Fibroblast of villous mesenchyme (primary cell): ENCODE measurements at places on chromosomes 1 and 21.

GRCh38 chr1:10128101-10128765 is 82.1 kb upstream of the KIF1B start:
- DNase-seq = no peak

DNA sequence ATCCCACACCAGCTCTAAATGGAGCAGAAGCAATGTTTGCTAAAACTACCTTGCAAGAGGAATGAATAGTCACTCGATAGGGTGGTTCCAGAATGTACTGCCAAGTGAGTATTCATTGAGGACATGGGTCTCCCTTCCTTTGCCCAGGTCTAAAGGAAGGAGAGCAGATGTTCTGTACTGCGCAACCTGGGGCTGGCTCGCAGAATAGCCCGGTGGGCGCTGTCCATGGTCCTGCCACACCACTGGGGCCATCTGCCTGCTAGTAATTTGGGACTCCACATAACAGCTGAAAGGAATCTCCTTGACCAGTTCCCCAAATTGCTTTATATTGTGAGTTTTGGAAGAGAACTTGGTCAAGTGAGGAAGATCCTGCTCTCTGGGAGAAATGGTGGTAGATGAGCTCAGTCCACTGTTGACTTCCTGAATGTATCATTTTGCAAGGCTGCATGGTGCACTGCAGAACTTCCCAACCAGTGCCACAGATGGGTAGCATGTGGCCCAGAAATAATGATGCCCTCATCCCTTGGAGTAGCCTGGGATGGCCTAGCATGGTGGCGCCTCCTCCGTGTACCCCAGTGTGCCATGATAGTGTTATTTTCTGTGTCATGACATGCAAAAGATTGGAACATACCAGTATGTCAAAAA is 5.7 kb downstream of the SLC6A17 start:
- peak; percentile 70 for DNase-seq

DNA sequence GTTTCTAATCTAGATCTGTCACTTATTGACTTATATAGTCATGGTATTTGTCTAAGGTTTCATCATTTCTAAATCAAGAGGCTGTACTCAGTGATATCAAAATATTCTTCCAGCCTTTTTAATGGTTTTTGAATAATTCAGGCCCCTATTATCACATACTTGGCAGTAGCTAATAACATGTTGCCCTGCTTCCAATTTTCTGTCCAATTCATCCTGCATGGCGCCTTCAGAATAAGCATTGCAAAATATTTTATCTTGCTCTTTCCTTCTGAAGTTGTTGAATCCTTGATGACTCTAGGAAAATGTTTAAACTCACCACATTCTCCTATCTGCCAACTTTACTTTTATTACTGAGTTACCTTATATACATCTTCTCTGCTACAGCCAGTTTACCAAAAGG is 517.2 kb upstream of the B3GALT2 start:
- DNase-seq = no peak

DNA sequence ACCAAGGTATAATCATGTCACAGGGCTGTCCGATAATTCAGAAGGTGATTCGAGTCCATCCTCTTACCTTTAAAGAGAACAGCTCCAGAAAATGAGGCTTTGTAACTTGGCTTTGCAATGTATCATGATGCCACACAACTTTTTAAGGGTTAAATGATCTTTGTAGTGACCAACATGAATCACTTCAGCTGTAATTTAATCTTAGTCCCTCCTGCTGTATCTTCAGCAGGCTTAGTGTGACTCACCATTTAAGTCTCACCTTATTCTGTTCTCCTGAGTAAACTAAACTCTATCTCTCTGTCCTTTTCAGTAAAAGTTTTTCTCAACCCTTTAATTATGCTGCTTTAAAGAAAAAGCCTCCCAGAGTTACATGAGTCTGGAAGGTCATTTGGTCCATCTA is 1.9 kb upstream of the HIVEP3 start:
- DNase-seq = peak; percentile 38

DNA sequence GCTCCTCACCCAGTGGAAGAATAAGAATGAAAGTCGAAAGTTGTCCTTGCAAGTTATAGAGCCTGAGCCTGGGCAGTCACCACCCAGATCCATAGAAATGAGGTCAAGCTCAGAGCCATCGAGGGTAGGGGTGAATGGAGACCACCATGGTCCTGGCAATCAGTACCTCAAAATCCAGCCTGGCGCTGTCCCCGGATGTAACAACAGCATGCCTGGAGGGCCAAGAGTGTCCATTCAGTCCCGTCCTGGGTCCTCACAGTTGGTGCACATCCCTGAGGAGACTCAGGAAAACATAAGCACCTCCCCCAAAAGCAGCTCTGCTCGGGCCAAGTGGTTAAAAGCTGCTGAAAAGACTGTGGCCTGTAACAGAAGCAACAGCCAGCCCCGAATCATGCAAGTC is 41.8 kb downstream of the PLPPR4 start:
- DNase-seq = no peak

- DNase-seq = no peak
Measured at GRCh38 chr1:3459940-3460671, 5.6 kb downstream of the ARHGEF16 start.

DNA sequence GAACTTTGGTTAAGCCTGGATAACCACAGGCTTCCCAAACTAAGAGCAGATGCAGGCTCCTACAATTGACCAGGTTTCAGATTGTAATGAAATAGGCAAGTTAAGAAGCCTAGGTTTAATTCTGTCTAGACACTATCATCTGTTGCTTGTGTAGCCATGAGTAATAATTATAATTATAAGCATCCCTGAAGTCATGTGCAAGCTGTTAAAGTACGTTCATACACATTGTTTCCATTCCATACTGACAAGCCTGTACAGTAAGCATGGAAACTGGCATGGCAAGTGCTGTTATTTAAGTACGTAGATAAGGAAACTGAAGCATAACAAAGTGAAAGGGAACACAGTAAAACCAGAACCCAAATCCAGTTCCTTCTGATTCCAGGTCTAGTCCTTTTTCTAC is 557.2 kb upstream of the BEND5 start:
- peak; percentile 42 for DNase-seq

DNA sequence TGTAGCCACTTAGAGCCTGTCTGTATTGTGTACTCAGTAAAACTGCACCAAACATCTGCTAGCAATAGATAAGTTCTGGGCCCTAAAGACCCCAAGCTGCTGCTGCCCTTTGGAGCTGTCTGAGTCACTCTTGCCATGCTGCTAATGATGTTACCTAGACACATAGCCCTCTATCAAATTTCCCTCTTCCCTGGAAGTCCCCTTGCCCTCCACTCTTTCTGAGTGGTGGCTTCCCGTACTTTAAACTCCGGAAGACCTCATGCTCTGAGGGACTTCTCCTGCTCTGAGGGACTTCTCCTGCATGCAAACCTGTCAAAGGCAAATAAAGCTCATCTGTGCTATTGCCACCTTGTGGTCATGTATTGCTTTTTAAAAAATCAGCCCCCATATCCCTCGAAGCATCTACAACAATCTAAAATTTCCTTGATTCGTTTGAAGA is 34.0 kb downstream of the FH start:
- peak; percentile 28 for DNase-seq

DNA sequence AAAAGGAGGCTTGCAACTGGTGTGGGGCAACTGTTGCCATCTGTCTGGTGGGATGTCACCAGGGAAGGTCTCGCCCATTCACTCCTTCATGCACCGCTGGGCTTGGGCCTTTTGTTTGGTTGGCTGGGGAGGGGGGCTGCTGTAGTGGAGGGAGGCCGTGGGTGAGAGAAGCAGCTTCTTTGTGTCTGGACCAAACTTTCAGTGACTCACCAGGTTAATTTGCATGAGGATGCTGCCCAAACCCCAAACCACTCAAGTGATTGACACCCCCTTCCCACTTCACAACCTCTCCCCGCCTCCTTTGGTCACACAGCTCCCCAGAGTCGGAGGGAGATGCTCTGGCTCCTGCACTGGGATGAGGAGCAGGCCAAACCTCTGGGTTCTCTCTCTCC is 19.7 kb downstream of the BTG2 start:
- DNase-seq = no peak
